ENCODE measurements at places on chromosomes 2 and 18.

DNA sequence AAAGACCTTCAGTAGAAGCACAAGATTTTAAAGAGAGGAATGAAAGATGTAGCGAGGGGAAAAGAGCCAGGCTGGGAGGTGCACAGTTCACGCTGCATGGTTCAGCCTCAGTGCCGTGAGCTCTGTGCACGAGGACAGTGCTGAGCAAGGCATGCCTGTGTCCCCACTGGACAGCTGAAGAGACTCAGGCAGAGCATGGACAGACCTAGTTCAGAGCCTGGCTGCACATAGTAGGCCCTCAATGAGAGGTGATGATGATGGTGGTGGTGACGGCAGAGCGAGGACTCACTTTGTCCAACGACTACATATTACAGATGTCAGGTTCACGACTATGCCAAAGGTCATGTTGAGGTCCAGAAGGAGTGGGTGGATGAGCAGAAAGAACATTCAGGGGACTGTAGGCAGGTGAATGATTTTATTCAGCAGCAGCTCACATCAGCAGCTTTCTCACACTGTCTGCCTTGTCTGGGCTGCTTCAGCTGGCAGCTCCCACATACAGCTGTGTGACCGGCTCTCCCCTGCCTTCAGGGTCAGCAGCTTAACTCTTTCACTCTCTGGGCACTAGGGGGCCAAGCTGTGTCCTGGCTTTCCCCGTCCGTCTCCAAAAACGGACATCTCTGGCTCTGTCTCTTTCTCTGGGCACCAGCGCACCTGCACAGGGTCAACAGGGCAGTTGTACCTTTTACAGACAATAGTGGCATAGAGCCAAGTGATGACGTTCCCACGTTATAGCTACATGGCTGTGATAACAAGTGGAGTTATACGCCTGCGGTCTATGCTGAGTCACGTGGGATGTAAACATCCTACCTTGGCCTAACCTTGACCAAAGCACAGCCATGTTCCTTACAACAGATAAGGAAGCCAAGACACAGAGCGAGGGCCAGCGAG is 128.8 kb upstream of the MSH6 start:
- DNase-seq: peak; percentile 33

DNA sequence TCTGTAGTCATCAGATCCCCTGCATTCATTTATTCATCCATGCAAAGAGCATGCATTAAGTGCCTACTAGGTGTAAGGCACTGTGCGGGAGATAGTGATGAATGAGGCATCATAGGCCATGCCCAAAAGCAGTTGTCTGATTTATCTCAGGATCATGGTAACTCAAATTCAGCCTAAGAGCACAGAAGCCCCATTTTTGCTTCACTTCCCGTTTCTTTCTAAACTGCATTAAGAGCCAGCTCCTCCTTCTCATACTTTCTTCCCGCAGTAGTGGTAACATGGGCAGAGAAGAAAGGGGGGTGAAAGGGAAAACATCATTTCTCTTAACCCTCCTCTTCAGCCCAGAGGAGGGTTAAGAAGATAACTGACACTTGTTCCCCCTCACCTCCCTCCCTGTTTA is 2.9 kb downstream of the GPR45 start:
- no peak for DNase-seq

- peak; percentile 51 for DNase-seq
These were observed 532 bp upstream of the YES1 start for GRCh38 chr18:812376-813171.

DNA sequence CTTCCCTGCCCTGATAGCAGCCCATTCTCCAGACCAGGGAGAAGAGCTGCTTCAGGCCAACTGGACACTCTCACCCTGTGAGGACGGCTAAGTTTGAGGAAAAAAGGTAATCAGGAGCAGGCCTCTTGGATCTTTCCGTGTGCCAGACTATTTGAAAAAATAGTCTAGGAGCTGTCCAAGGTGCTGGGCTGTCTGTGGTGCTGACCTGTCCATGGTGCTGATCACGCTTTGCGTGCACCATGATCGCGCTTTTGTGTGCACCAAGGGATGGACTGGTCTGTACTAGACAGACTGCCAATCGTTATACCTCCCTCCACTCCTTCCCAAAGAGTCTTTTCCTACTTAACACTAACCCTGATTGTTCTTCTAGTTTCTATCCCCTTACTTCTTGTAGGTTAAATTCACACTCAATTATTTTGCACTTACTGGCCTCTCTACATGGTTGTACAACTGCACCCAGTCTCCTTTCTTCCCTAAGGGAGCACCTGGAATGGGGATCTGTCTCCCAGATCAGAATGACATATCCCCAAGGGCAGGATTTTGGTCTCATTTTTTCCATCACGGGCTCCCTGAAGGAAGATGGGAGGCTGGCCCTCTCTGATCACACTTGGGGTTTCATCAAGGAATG is 295.4 kb downstream of the CELF4 start:
- DNase-seq: peak; percentile 57

DNA sequence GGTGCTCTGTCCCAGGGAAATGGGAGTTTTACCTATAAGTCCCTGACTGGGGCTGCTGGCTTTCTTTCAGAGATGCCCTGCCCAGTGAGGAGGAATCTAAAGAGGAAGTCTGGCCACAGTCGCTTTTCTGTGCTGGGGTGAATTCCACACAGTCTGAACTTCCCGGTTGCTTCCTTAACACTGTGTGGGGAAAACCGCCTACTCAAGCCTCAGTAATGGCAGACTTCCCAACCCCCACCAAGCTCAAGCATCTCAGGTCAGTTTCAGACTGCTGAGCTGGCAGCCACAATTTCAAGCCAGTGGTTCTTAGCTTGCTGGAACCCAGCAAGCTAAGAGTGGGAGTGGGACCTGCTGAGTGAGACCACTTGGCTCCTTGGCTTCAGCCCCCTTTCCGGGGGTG is 54.9 kb downstream of the NUP35 start:
- DNase-seq: no peak
